ENCODE measurements at places on chromosomes 13 and 19.

GRCh38 chr13:111304603-111305289 is 15.7 kb upstream of the TEX29 start:
- DNase-seq, result no peak

DNA sequence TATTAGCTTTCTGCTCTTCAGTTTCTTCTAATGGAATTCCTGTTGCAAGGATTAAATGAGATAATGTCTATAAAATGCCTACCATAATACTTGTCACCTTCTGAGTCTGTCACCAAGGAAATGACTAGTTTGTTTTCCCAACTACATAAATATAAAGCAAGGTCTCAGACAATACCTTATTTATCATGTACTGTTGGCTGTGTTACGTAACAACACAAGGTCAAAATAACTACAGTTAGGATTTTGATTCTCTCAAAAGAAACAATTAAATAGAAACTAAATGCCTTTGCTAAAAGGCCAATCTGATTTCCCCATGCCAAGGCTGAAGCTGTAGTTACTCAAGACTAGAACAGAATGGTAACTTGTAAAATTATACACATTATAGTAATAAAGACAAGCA is 134.5 kb downstream of the PCDH9 start:
- no peak for DNase-seq

- DNase-seq, result no peak
Observed at GRCh38 chr13:73109288-73109899, 50.6 kb downstream of the KLF5 start.

GRCh38 chr13:106143930-106144709 is 391.3 kb downstream of the EFNB2 start:
- no peak for DNase-seq

- peak; percentile 70 for DNase-seq
Observed at GRCh38 chr13:98775844-98776598, 23.5 kb upstream of the SLC15A1 start.

GRCh38 chr13:20826843-20827560 is 53.2 kb upstream of the EEF1AKMT1 start:
- no peak for DNase-seq

DNA sequence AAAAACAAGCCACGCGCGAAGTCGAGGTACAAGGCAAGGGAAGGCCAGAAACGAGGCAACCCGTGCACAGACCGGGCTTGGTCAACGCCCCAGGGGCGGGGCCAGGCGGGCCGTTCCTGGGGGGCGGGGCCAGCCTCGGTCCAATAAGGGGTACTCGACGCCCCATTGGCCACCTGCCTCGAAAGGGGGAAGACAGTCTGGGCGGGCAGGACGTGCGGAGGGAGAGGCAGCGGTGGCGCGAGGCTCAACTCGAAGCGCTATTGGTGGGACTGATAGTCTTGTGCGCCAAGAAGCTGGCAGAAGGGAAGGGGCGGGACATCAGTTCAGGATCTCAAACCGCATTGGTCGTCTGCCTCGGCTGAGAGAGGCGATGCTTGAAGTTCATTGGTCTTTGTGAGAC is at the start of gene LYPD4:
TSS of gene LYPD4 (minus strand) at position 83 of the 400 bp plus-strand sequence. CDS start 5,398 bp downstream, outside the sequence.
- DNase-seq, result no peak

GRCh38 chr13:21567714-21568113 is 36.3 kb downstream of the MICU2 start:
- DNase-seq, result peak; percentile 1

DNA sequence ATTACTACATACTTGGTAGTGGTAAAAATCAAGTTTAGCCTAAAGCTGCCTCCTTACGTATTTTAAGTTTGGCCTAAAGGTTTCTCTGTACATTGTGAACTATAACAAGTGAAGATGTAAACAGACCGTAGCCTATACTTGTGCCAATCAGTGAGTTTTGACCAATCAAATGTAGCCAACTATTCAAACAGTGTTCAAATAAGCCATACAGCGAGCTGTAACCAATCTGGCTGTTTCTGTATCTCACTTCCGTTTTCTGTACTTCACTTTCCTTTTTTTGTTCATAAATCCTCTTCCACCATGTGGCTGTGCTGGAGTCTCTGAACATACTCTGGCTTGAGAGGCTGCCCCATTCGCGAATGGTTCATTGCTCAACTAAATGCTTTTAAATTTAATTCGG is 2504.6 kb downstream of the PCDH9 start:
- DNase-seq, result no peak

GRCh38 chr19:13066933-13067807 is 35.5 kb downstream of the LYL1 start:
- DNase-seq, result no peak
